ENCODE measurements at places on chromosomes 12 and 14. TPM values are rescaled to one million over a fixed set of nuclear protein-coding genes. Genes with fewer than 3 reads are reported as not detected.

The OR6C65 gene
- total RNA-seq: not detected

The CCDC38 gene
- total RNA-seq: 0.73 TPM

The CLMN gene
- 48.5 TPM for total RNA-seq

GRCh38 chr12:1646569-1647284 is 17.7 kb downstream of the WNT5B start:
- DNase-seq: no peak
- no peak overlapping the region for H3K27ac ChIP-seq
- H3K27me3 ChIP-seq: no peaks in the 10 kb centered on the region
- H3K4me3 ChIP-seq: no peak overlapping the region
- no peaks in the 10 kb centered on the region for H3K4me1 ChIP-seq

GRCh38 chr14:81682701-81683100 is 149.0 kb upstream of the SEL1L start:
- DNase-seq: no peak
- no peaks in the 10 kb centered on the region for H3K36me3 ChIP-seq
- H3K4me3 ChIP-seq: no peak overlapping the region
- no peaks in the 10 kb centered on the region for H3K4me1 ChIP-seq

The PMCH gene
- not detected for total RNA-seq

- no peak overlapping the region for H3K4me3 ChIP-seq
- no peaks in the 10 kb centered on the region for H3K36me3 ChIP-seq
- peaks cover 9% of the 10 kb centered on the region for H3K4me1 ChIP-seq
- no peak for DNase-seq
- H3K27me3 ChIP-seq: no peaks in the 10 kb centered on the region
These were observed 28.4 kb downstream of the RAD9B start for GRCh38 chr12:110530511-110530910.

- H3K36me3 ChIP-seq: no peaks in the 10 kb centered on the region
- no peak overlapping the region for H3K27ac ChIP-seq
These were observed 8.6 kb downstream of the AK7 start for GRCh38 chr14:96400495-96400894.

The NUAK1 gene
- 20.2 TPM for total RNA-seq

DNA sequence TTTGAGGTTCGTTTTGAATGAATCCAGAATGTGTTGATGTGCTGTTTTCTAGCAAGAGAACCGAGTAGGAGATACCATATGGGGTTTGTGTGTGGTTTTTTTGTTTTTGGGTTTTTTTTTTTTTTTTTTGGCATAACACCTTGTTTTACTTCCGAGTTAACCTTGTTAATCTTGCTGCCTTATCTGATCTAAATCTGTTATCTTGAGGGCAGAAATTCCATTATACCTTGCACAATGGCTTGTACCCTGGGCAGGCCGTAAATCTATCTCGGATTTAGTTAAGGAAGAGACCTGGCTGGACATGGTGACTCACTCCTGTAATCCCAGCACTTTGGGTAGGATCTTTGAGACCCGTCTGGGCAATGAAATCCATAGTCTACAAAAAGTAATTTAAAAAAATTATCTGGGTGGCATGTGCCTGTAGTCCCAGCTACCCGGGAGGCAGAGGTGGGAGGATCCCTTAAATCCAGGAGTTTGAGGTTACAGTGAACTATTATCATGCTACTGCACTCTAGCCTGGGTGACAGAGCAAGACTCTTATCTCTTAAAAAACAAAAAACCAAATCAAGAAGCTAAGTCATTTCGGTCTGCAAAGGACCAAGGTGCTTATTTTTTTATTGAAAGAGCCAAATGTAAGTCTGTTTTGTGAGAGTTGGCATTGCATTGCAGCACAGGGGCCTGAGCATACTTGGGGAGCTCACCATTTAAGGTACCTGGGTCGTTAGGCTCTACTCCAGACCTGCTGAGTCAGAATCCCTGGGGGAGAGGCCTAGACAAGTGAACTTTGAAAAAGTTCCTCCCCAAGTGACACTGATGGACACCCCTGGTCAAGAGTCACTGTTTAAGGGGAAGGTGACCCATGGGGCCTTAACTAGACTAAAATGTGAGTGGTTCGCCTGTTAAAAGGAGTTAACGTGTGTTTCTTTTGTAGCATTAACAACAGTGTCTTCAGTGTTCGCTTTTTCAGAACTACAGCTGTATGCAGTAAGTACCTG is 6.7 kb downstream of the DLST start:
- no peak for DNase-seq
- H3K36me3 ChIP-seq: peaks cover 12% of the 10 kb centered on the region
- no peak overlapping the region for H3K4me3 ChIP-seq
- no peak overlapping the region for H3K27ac ChIP-seq
- H3K27me3 ChIP-seq: no peaks in the 10 kb centered on the region
- H3K4me1 ChIP-seq: peaks cover 5% of the 10 kb centered on the region

Measured in breast epithelium (tissue), 4 donors.